ENCODE measurements at places on chromosomes 2 and 18. TPM values are rescaled to one million over a fixed set of nuclear protein-coding genes. Genes with fewer than 3 reads are reported as not detected.

DNA sequence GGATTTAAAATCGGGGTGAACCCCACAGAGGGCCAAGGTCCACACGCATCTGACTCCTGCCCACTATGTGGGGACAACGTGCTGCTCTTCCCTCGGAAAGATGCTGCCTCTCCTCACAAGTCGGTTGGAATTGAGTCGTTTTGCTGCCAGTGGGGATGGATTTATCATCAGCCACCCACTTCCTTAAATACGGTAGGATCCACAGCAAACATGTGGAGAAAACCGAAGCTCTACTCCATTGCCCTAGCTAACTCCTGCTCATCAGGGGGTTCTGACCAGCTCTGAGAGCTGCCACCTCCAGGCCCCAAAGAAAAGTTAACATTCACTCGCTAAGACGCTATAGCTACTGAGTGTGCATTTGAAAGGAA is 80.9 kb downstream of the CHRNA1 start:
- DNase-seq, result no peak

Gene RGPD4
- not detected for total RNA-seq

DNA sequence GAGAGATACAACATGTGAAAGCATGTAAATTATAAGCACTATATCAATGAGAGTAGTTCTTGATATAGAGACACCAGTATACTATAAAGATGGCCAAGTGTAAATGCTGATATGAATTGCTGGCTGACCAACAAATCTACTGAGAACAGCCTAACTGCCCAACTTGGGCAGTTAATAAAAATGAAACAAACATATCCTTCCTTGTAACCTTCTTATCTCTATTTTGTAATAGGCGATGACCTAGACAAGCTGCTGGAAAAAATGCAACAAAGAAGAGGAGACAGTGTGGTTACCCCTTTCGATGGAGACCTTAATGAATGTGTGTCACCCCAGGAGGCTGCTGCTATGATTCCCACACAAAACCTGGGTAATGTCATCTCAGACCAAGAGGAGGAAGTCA is 148.7 kb downstream of the ESCO1 start:
- no peak for DNase-seq

- no peak for DNase-seq
These were observed 5.2 kb upstream of the SCN7A start for GRCh38 chr2:166499281-166499680.

Gene CD8B
- total RNA-seq, result 1.8 TPM

GRCh38 chr2:37711308-37711731 is 39.9 kb upstream of the CDC42EP3 start:
- no peak for DNase-seq

GRCh38 chr18:34709750-34710441 is at the start of gene DTNA:
DTNA (plus strand) TSS chr18:34710298; CDS start chr18:34755977, 45,679 bp downstream.
- no peak for DNase-seq

GRCh38 chr2:233197022-233197421 is 54.5 kb upstream of the ATG16L1 start:
- DNase-seq, result no peak

DNA sequence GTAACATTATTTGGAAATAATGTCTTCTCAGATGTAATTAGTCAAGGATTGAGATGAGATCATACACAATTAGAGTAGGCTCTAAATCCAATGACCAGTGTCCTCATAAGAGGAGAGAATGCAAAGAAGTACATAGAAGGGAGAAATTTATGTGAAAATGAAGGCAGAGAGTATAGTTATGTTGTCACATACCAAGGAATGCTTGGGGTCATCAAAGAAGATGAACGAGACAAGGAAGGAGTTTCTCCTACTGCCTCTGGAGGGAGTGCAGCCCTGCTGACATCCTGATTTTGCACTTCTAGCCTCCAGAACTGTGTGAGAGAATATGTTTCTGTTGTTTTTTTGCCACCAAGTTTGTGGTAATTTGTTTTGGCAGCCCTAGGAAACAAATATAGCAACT is 100.1 kb downstream of the GALNT13 start:
- DNase-seq, result no peak

DNA sequence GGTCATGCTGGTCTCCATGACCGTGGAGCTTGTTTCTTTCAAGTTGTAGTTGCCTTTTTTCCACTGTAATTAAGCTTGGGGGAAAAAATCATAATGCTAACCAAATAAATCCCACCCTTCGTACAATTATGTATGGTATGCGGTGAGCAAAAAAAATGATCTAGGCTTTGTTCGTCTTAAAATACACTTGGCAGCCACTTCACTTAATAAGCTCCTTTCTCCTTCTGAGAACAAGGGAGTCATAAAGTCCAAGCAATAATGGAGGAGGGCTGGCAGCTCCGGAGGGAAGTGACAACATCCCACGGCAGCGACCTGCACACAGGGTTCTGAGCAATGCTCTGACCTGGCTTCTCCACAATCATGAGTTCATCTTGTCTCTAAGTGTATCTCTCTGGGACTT is 91.2 kb upstream of the KLHL29 start:
- DNase-seq, result no peak

GRCh38 chr2:111155610-111156009 is 34.9 kb downstream of the BCL2L11 start:
- DNase-seq, result no peak

DNA sequence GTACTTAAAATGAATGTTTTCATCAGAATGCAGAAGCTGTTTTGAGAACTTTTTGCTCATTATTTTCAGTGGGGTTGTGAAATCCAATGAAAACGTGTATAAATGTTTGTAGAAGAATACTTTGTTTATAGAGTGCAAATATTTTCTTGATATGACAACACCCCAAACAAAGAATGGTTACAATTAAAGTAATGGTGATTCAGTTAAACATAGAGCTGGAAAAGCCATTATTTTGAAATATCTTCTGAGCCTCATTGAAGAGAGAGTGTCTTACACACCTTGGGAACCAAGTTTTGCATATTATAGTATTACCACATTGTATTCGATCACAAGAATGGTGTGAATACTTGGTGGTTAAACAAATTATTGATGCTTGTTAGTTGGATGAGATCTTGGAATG is 48.7 kb downstream of the SPTBN1 start:
- DNase-seq, result no peak

GRCh38 chr2:99079226-99079625 is 62.3 kb upstream of the C2orf15 start:
- no peak for DNase-seq

DNA sequence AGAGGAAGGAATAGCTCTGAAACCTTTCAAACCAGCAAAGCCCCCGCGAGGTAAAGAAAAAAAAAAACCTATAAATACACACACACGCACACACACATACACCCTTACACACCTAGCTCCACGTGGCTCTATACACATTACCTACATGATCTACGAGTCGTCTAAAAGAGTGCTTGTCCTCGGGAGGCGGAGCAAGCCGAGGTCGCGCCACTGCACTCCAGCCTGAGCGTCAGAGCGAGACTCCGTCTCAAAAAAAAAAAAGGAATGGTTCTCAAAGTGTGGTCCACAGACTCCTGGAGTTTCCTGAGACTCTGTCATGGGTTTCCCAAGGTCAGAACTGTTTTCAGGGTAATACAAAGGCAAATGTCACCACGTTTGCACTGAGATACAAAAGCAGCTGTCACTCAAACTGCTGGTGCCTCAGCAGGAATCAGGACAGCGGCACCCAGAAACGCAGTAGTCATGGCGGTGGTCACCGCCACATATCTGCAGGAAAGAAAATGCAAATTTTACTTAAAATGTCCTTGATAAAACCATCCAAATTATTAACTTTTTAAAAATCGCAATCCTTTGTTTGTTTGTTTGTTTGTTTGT is 130.0 kb upstream of the GPC1 start:
- DNase-seq, result no peak

DNA sequence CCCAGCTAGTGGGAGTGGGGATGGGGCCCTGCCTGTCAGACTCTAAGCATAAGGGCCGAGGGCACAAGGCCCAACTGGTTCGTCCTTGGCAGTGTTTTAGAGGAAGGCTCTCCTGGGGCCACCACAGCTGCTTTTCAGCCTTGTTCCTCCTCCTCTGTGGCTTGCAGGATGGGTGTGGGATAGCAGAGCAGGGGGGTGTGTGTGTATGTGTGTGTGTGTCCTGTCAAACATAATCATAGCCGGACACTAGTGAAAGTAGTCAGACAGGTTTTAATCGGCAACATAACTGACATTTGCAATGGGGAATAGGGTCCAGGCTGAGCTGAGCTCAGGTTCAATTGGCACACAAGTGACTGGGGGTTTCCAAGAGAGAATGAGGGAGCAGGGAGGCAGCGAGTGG is 114.2 kb downstream of the SEPTIN10 start:
- DNase-seq, result no peak

- no peak for DNase-seq
These were observed 592.1 kb upstream of the CDH2 start for GRCh38 chr18:28768791-28769768.

DNA sequence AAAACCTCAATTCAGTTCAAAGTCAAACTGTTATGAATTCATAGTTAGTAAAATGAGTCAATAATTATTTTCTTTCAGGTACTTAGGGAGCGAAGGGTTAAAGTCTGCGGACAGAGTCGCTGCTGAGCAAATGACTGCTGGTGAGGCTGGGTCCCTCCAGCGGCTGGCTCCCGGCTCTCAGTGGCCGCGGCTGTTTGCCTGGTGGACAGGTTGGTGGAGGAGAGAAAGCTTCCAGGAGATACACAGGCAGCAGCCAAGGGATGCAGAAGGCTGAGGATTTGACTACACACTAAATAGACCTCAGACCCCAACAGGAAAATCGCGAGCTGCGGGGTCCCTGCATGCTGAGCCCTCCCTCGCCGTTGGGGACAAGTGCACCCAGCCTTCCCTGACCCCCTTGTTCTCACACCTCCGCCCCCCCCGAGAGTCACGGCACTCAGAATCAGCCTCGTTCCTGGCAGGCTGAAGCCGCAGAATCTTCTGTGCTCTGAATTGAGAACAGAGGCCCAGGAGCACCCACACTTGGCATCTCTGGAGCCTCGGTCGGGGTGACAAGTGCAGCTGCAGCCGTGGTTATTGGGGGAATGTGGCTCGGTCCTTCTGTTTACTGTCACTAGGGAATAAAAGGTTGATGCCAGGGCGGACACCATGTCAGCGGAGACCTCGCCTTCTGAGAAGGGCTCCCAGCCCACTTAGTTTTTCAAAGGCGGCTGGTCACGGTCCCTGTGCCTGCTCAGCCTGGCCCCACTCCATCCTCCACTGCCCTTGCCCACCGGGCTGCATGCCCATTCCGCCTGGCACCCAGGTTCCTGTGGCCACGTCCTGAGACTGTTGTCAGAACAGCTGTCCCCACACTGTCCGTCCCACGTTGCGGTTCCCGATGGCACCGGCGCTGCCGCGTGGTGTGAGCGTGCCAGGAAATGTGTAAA is 74.0 kb downstream of the SLC66A2 start:
- no peak for DNase-seq

DNA sequence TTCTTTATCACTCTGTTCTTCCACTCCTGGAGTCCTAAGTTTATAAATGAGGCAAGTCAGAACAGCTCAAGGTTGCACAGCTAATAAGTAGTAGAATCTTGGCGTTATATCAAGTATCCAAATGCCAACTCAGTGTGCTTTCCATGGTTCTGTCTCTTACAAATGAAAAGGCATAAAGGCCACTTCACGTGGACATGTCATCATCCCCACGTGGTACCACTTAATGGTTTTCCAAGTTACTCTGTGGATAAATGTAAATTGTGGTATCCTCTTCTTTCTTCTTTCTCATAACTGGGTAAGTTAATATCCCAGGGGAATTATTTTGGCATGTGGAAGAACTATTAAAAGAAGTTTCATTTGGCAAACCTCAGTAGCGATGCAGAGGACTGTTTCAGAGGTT is 131.5 kb upstream of the L3MBTL4 start:
- DNase-seq, result no peak

DNA sequence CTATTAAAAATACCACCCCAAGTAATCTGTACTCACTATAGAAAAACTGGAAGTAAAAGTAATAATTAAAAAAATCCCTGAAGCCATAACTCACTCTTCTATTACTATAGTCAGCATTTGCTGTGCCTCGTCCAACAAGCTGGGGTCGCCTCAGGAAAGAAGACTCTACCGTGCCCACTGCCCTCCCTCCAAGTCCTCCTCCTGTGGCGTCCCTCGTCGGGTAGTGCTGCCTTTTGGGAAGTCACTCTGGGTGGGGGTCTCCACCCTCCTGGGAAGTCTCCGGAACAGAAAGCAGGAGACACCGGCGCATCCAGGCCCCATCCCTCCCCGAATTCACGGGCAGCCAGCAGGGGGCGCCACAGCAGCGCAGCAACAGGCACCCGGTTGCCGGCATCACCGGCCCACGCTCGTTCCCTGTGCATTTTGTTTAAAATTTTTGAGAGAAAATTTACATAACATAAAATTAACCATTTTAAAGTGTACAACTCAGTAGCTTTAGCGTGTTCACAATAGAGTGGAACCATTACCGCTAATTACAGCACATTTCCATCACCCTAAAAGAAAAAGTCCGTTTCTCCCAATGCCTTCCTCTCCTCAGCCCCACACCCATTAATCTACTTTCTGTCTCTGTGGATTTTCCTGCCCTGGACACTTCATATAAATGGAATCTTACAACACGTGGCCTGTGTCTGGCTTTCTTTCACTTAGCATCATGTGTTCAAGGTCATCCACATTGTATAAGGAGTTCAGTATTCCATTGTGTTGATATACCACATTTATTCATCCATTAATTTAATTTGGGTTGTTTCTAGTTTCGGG is 62.2 kb downstream of the ADNP2 start:
- peak; percentile 62 for DNase-seq

DNA sequence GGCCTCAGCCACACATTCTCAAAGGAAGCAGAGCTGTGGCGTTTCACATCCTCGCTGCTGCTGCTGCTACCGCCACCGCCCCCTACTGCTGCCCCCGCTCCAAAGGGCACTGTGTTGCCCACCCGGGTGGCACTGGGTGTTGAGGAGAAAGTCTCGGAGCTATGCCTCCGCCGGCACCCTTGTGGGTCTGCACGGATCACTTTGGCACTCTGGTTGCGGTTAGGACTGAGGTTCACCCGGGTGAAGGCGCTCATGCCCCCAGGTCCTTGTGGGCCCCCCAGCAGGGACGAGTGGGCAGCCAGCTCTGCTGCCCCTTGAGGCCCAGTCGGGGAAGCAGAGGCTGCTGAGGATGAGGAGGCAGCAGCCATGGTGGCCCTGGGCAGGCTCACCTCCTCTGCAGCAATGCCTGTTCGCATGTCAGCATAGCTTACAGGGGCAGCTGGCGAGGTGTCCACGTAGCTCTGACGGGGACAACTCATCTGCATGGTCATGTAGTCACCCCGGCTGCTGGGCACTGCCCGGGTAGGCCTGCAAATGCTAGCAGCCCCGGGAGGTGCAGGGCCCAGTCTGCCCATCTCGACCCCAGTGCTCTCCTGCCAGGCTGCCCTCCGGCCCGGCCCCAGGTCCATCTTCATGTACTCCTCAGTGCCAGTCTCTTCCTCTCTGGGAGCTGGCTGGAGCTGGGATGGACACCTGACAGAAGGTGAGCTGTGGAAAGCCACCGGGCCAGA is 4.2 kb downstream of the IRS1 start:
- peak; percentile 35 for DNase-seq

Gene ZEB2
- 118 TPM for total RNA-seq

Gene TSPYL6
- total RNA-seq, result not detected

Gene FAM98A
- 65.7 TPM for total RNA-seq

Gene FAP
- total RNA-seq, result 1.4 TPM

- DNase-seq, result no peak
These were observed 79.1 kb downstream of the ARHGEF4 start for GRCh38 chr2:130915595-130916437.

Measured in left cardiac atrium (tissue), 4 donors.